ENCODE measurements at places on chromosomes 11 and 22. TPM values are rescaled to one million over a fixed set of nuclear protein-coding genes. Genes with fewer than 3 reads are reported as not detected.

- peaks cover 6% of the 10 kb centered on the region for H3K4me1 ChIP-seq
- no peak overlapping the region for H3K4me3 ChIP-seq
- H3K36me3 ChIP-seq: no peaks in the 10 kb centered on the region
These were observed 99.4 kb downstream of the ATXN10 start for GRCh38 chr22:45771057-45771456.

DNA sequence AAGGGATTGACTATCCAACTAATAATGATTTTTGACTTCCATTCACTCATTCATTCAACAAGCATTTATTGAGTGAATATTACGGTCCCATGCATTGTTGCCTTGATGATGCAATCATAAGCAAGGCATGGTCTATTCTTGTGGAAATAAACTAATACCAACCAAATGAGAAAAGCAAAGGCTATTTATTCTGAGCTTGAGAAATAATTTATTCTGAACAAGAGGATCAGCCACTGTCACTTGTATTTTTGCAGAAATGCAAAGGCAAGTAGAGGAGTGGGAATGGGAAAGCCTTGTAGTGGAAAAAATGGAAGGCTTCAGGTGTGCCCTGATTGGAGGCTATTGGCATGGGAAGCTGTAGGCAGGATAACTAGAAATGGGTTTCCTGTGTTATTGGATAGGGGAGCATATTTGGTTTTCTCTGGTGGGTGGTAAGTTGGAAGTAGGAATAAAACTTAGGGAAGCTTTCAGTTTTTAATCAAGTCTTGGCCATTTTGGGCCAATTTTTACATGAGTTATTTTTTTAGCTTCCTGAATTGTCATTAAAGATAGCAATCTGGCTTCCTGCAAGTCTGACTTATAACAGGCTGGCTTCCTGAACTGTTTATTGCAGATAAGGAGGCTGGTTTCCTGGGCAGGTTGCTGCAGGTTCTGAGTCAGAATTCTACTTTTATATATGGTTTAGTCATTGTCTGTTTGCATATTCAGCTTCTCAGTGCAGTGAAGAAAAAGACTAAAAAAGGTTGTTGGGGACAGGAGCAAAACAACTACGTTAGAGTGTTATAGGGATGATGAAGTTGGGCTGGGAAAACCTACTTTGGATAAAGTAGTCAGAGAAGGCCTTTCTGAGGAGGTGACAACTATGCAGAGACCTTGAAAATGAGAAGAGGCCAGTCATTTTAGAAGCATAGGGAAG lies 106.7 kb downstream of the APIP start:
- no peaks in the 10 kb centered on the region for H3K4me1 ChIP-seq
- no peak overlapping the region for H3K4me3 ChIP-seq

DNA sequence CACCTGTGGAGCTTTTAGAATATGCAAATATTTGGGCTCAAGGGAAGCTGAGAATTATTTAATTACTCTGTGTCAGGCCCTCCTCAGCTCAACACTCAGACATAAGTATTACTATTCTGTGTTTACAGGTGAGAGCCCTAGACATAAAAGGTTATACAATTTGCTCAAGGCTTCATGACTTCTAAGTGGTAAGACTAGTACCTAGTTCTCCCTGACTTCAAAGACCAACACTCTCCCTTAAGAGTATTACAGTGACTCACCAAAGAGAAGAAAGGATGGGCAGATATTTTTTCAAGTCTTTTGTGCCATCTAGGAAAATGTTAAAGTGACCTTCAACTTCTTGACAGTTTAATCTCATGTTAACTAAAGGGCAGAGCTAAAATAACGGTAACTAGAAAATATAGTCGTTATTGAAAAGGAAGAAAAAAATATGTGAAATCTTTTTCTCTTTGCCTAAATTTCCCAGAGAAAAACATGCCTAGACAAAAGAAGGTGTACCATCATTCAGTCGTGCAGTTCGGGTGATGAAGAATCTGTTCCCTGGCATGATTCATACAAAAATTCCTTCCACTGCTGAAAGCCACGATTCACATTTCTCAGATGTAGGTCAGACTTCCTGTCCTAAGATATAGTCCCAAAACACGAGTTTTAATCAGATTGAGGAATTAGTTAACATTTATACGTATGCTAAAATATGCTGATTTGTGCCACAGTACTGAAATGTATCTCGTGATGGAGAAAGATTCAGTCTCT lies 849.1 kb upstream of the API5 start:
- H3K4me1 ChIP-seq: no peaks in the 10 kb centered on the region
- no peak overlapping the region for H3K4me3 ChIP-seq
- no peaks in the 10 kb centered on the region for H3K36me3 ChIP-seq
- H3K27me3 ChIP-seq: no peaks in the 10 kb centered on the region
- DNase-seq: peak; percentile 3

DNA sequence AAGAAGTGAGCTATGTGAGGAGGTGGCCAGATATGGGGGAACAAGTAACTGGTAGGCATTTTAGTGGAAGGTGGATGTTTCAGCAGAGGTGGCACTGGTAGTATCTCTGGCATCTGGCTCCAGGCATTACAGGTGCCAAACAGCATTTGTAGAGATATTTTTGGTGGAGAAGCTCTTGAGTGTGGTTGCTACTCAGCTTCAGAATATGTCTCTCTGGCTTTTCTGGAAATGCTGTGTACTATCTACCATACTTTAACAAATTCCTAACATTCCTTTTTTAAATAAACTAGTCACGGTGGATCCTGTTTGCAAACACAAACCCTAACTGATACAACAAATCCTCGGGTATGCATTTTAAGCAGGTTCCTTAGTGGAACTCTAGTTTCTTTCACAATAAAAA lies 128.0 kb downstream of the BARX2 start:
- H3K4me1 ChIP-seq: no peaks in the 10 kb centered on the region
- no peak overlapping the region for H3K4me3 ChIP-seq
- no peak overlapping the region for H3K27ac ChIP-seq

DNA sequence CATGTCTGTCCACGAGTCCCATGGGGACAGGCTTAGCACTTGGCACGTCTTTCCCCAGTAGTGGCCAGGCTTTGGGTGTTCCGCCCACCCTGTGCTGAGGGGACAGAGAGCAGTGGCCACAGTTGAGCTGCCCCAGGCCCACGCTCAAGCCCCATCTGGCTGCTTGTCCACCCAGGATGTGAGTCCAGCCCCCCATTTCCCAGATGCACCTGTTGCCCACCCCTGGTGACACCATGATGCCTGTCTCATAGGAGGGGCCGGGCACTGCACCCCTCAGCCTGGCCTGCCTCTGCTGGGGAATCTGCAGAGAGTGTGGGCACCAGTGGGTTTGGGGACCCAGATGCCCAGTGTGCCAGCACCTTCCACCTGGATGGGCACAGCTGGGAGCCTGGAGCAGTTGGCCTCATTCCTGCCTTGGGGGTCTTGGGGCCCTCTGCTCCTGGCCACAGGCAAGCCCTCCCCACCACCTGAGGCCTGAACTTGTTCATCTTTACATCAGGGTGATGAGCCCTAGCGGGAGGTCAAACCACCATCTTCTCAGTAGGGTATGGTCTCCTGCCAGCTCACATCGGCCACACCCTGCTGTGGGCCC lies 5.7 kb downstream of the SIGIRR start:
- peaks cover 22% of the 10 kb centered on the region for H3K27me3 ChIP-seq
- H3K27ac ChIP-seq: no peak overlapping the region
- no peaks in the 10 kb centered on the region for H3K36me3 ChIP-seq
- no peak overlapping the region for H3K4me3 ChIP-seq
- peaks cover 15% of the 10 kb centered on the region for H3K4me1 ChIP-seq

- H3K4me3 ChIP-seq: no peak overlapping the region
- DNase-seq: no peak
- H3K36me3 ChIP-seq: no peaks in the 10 kb centered on the region
- peaks cover 12% of the 10 kb centered on the region for H3K4me1 ChIP-seq
- no peak overlapping the region for H3K27ac ChIP-seq
These were observed 83.1 kb upstream of the FGF3 start for GRCh38 chr11:69902337-69902736.

DNA sequence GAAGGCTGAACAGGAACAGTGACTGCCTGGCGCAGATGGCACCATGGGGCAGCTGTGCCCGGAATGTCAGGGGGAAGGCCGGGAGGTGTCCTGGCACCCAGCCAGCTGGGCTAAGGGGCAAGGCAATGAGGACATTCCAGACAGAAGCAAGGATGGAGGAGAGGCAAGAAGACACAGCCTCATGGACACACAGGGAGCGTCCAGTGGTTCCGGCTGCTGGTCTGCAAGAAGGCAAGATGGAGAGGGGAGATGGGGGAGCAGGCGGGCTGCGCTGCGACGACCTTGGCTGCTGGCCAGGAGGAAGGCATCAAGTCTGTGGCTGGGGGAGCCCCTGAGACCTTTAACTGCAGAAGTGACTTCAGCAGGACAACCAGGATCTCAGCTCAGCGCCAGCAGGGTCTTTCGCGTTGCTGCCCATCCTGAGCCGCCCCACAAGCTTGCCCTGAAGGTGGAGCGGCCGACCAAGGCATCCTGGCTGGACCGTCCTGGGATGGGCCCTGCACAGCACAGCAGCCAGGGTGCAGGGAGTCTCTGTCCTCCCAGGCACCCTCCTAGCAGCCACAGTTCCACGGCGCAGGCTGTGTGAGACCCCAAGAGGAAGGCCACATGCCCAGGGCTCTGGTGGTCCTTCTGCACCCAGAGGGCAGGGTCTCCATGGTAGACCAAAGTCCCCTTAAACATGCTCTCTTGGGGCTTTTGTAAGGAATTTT lies 531.7 kb downstream of the BRD1 start:
- DNase-seq: no peak
- H3K4me3 ChIP-seq: no peak overlapping the region
- H3K36me3 ChIP-seq: no peaks in the 10 kb centered on the region
- H3K4me1 ChIP-seq: no peaks in the 10 kb centered on the region
- no peak overlapping the region for H3K27ac ChIP-seq
- peaks cover 23% of the 10 kb centered on the region for H3K27me3 ChIP-seq

DNA sequence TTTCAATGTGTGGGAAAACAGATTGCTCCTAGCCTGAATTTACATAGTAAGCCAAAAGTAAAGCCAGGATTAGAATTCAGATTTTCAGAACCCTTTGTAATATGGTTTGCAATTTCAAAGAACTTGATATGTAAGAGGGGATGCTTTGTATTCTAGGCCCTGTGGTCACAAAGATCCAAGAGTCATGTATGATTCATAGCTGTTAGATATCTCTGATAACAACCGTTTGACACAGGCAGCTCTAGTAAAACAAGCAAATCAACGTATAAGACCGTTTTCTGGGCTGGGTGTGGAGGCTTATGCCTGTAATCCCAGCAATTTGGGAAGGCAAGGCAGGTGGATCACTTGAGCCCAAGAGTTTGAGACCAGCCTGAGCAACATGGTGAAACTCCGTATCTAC lies 79.6 kb downstream of the EMSY start:
- peaks cover 17% of the 10 kb centered on the region for H3K36me3 ChIP-seq
- H3K27ac ChIP-seq: no peak overlapping the region
- DNase-seq: no peak
- H3K4me1 ChIP-seq: no peaks in the 10 kb centered on the region
- H3K27me3 ChIP-seq: no peaks in the 10 kb centered on the region
- H3K4me3 ChIP-seq: no peak overlapping the region

GRCh38 chr11:118903204-118904015 lies 19.7 kb downstream of the CXCR5 start:
- H3K4me1 ChIP-seq: peaks cover 39% of the 10 kb centered on the region
- H3K4me3 ChIP-seq: no peak overlapping the region
- H3K27ac ChIP-seq: no peak overlapping the region
- peaks cover 92% of the 10 kb centered on the region for H3K36me3 ChIP-seq
- no peaks in the 10 kb centered on the region for H3K27me3 ChIP-seq
- DNase-seq: no peak

DNA sequence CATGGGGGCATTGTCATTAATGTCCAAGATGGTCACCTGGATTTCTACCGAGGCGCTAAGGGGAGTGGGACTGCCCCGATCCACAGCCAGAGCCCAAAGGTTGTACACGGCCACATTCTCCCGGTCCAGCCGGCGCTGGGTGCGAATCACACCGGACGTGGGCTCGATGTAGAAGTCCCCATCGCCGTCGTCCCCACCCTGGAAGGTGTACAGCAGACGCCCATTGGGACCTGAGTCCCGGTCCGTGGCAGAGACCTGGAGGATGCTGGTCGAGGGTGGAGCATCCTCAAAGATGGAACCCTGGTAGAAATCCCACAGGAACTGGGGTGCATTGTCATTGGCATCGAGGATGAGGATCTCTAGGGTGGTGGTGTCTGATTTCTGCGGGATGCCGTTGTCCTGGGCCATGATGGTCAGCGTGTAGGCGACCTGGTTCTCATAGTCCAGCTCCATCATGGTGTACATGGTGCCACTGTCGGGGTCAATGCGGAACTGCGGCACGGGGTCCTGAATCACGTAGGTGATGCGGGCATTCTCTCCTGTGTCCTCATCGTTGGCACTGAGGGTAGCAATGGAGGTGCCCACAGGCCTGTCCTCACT lies 3.1 kb downstream of the CELSR1 start:
- H3K27ac ChIP-seq: no peak overlapping the region
- no peaks in the 10 kb centered on the region for H3K36me3 ChIP-seq
- peaks cover 51% of the 10 kb centered on the region for H3K27me3 ChIP-seq
- H3K4me3 ChIP-seq: no peak overlapping the region

The GPR83 gene
- 0.09 TPM for total RNA-seq

The WBP2NL gene
- total RNA-seq: 1.0 TPM
